ENCODE measurements at places on chromosomes 13 and 19.

GRCh38 chr19:3670796-3671679, 29.2 kb downstream of the PIP5K1C start:
- no peak for DNase-seq

DNA sequence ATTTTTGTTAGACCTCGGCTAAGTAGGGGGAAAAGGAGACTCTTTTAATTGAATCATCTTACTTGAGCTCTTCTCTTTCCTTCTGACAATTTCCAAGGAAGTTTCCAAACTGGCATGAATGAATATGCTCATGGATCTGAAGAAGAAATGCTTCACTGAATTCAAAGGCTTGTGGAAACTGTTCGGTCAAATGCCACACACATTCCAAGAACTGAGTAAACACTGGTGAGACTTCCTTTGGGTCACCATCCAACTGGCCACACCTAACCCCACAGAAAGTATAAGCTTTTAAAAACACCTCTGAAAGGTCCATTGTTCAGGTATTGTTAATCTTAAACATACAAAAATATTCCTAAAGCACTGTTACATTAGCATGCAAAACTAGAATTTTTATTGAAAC, 33.6 kb downstream of the MTMR6 start:
- DNase-seq: no peak

GRCh38 chr19:30328096-30328495, 44.1 kb upstream of the ZNF536 start:
- no peak for DNase-seq

- no peak for DNase-seq
Observed at GRCh38 chr19:17748884-17749638, 2.2 kb upstream of the FCHO1 start.

- DNase-seq: no peak
Observed at GRCh38 chr19:12611361-12611699, 610 bp downstream of the ZNF791 start.

DNA sequence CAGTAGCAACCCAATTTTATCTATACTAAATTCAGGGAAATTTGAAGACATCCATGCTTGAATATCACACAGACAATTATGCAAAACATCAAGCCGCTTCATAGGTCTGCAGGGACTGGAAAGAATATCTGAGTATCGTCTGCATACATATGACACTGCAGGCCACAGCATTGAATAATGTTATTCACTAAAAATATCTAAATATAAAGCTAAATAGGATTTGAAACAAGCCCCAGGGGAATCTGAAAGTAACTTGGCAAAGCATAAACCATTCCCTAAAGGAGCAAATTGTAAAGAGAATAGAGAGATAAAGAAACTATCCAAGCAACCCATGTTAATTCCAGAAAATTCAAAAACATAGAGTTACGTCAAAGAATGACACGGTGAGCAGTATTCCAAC, 1251.0 kb downstream of the PCDH17 start:
- no peak for DNase-seq

- no peak for DNase-seq
Observed at GRCh38 chr19:14248578-14249011, 42.6 kb upstream of the ADGRL1 start.

DNA sequence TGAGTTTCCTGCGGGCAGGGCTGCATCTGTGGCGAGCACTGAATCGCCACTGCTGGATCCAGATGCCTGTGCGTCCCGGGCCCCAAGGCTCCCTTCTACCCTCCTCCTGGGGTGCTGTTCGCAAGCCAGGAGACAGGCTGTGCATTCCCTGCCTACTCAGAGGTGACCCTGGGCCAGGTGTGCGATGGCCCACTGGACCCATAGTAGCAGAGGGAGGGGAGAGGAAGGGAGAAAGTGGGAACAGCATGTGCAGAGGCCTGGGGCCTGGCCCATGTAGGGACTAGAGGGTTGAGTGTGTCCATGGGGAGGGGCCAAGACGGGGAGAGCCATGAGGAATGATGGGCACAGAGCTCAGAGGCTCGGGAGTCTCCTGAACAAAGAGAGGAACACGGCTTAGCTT, 27.3 kb downstream of the CARM1 start:
- no peak for DNase-seq

DNA sequence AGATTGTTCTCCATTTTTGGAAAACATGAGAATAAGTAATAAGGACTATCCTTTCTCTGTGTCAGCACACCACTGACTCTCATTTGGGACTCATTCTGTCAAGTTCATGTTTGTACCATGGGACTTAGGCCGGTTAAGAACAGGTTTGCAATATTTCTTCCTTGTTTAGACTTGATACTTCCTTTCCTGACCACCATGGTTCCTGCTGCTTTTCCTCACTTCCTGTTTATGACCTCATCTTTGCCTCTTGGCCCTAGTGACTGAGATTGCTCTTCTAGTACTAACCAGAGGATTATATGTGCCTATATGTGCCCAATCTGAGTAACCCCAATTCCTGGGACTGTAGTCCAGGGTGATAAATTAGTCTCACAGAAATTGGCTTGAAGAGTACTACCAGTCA, 32.5 kb upstream of the NDFIP2 start:
- DNase-seq: no peak

DNA sequence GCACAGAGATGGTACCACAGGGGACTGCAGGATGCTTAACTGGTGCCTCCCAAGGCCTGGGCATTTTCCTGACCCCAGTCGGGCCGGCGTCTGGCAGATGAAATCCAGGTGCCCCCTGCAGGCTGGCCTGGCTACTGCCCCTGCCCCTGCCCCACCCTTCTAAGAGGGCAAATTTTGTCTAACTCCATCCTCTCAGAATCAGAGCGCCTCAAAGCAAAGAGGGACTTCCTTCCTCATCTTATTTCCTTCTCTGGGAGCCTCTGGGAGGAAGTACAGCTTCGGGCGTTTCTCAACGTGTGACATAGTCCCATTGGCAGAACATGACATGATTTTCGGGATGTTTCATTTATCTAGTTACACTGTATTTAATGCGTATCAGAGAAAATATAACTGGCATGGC, 2.7 kb downstream of the PRKACA start:
- DNase-seq: peak; percentile 59

DNA sequence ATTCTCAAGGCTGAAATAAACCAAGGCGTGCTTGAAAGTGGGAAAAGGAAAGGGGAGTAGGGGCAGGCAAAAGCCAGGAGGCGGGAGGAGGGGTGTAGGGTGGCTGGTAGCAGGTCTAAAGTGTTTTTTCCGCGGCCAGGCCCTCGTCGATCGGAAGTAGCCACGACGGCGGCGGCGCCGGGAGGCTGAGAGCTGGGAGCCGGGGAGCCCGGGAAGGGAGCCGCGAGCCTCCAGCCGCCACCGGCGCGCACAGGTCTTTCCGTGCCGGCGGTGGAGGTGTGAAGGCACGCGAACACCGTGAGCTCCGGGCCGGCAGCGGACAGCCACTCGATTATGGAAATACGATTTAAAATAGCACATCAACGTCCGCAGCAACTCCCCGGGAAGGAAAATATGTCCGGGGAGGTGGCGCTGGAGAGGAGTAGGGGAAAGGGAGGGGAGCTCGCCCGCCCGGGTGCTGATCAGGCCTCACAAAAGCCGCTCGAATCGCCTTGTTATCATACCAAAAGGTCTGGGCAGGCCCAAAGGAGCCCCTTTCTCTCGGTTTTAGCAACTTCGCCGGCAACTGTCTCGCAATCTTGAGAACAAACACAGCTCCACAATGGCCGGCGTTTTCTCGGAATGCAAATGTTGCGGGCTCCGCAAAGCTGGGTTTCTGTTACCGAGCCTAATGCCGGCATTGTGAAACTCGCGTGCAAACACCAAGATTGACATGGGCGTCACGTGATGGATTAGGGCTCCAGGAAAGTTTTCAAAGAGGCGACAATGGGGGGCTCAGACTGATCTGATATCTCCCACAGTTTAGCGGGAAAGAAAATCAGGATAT, 2.9 kb upstream of the PCDH8 start:
- no peak for DNase-seq

DNA sequence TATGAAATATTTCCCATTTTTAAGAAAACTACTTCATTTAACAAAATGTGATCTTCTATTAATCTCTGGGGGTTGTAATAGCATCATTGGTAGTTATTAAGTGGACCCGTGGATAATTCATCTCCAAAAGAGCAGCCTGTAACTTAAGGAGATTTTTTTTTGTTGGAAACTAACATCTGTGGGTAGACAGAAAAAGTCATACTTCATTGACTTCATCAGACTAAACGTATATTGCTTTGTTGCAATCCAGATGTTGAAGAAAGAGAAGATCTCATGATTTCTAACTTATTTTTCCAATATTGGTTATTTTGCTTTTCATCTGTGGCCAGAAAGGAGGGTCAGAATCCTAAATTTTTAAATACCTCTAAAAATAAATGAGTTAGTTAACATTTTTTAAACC, 296.5 kb upstream of the MIR17HG start:
- DNase-seq: no peak

GRCh38 chr13:95579303-95579702, 26.8 kb downstream of the CLDN10 start:
- DNase-seq: no peak

Data from NAMALWA (cell line).